ENCODE measurements at places on chromosomes 13 and 19. TPM values are rescaled to one million over a fixed set of nuclear protein-coding genes. Genes with fewer than 3 reads are reported as not detected.
A peak's percentile ranks its signal among the peaks of the same experiment; 100 is the strongest.

The XAB2 gene
- 22.6 TPM for total RNA-seq

DNA sequence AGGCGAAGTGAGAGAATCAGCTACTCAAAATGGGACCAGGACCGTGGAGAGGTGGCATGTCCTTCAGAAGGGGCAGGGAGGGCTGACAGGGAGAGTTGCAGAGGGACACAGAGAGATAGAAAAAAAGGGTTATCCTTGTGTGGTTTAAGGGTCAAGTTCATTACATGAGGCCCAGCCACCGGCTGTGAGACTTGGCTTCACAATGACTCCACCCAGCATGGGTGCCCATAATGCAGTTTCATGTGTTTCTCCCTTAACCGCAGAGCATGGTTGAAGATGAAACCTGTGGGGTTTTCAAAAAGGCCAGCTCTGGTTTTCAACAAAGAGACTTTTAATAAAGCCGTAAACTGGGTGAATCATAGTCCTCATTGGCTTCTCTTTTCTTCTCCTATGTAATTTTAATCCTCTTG is 164.6 kb downstream of the KLF5 start:
- DNase-seq, result no peak
- no peaks in the 10 kb centered on the region for H3K36me3 ChIP-seq
- H3K4me1 ChIP-seq, result no peaks in the 10 kb centered on the region
- no peak overlapping the region for H3K4me3 ChIP-seq

The CYP4F8 gene
- total RNA-seq, result not detected

DNA sequence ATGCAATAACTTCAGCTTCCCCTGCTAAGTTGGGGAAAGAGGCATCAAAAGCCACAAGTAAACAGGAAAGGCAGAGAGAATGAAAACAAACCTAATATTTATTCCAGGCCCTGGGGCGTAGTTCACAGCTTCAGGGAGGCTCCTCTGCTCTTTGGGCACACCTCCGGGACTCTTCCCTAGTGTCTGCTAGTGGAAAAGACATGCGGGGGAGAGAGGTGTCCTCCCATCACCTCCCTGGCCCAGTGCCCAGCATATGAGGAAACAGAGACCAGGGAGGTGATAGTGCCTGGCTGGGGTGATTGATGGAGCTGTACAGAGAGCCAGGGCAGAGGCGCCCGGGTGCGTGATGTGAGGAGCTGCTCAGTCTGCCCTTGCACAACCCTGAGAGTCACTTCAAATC is 71.0 kb downstream of the RASL11A start:
- no peak overlapping the region for H3K27ac ChIP-seq
- DNase-seq, result no peak
- H3K27me3 ChIP-seq, result no peaks in the 10 kb centered on the region
- no peaks in the 10 kb centered on the region for H3K4me1 ChIP-seq

DNA sequence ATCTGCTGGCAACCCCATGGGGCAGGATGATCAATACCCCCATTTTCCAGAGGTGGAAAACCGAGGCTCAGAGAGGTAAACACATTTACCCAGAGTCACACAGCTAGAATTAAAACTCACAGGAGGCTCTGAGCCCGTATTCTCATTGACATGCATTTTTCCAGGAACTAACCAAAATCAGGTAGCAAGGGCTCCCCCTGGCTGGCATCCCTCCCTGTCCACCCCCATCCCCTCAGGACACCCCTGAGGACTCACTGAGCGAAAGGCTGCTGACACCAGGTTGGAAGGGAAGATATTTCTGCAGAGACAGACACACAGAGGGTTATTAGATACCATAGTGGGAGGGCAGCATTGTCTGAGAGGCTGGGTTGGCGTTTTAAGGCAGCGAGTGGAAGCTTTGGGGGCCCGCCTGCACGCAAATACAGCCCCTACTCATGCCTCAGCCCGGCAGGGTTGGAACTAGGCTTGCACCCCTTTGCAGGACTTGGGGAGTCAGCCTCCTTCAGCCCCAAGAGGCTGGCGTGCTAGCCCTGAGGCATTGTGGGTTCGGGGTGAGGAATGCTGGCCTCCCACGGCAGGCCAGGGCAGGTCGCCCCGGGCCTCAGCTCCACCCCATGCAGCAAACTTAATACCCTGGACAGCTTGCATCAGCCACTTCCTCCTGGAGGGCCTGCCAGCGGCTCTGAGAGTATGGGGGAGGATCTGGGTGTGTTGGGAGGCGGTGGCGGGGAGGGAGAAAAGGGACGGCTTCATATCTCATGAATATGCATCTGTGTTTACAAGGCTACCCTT is 3.9 kb downstream of the SLC1A5 start:
- peak overlapping the region; percentile 37 for H3K4me3 ChIP-seq
- DNase-seq, result peak; percentile 81
- H3K27me3 ChIP-seq, result peaks cover 4% of the 10 kb centered on the region
- H3K4me1 ChIP-seq, result peaks cover 9% of the 10 kb centered on the region

- no peaks in the 10 kb centered on the region for H3K27me3 ChIP-seq
- DNase-seq, result no peak
- no peak overlapping the region for H3K4me3 ChIP-seq
Measured at GRCh38 chr13:95122063-95122462, 179.2 kb downstream of the ABCC4 start.

The SHD gene
- total RNA-seq, result not detected

The URAD gene
- not detected for total RNA-seq

GRCh38 chr13:110227864-110228643 is 78.9 kb downstream of the COL4A1 start:
- H3K27ac ChIP-seq, result peak overlapping the region; percentile 53
- H3K4me3 ChIP-seq, result no peak overlapping the region
- peaks cover 20% of the 10 kb centered on the region for H3K27me3 ChIP-seq
- no peak for DNase-seq
- H3K36me3 ChIP-seq, result no peaks in the 10 kb centered on the region
- H3K4me1 ChIP-seq, result peaks cover 18% of the 10 kb centered on the region
